Esophagus mucosa (tissue), 1 donor: ENCODE measurements at places on chromosomes 7 and 10. TPM values are rescaled to one million over a fixed set of nuclear protein-coding genes. Genes with fewer than 3 reads are reported as not detected.

- no peak for ATAC-seq
These were observed 212.7 kb downstream of the GRM8 start for GRCh38 chr7:127040042-127040441.

TMEM273 gene
- 3.8 TPM for total RNA-seq

DNA sequence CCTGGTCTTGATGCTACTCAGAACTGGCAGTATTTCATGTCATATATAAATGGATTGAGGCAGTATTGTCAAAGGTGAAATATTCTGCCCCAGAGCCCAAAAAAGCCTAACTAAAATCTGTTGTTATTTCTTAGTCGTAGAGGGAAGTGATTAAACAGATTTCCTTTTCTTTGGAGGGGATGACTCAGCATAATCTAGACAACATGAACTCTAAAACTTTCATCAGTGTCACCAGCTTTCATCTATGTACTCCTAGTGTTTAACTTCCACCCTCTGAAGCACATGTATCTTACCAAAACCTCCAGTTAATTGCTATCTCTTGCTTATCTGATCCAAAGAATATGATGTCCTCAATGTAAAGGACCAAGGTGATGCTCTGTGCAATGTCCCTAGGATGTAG, 97.1 kb upstream of the ARID5B start:
- ATAC-seq = no peak

DNA sequence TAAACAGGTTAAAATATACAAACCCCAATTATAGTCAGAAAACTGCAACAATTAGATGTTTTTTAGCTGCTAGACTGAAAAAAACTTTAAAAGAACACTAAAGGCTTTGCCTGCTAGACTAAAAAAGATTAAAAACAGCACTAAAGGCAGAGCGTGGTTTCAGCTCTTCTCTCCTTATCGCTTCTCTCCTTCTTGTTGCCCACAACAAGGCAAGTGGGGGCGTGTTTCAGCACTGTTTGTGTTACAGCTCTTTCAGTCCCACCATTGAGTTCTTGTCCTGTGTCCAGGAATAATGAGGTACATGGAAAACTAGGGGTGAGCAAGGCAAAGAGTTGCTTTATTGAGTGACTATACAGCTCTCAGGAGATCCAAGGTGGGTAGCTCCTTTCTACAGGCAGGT, 112.3 kb downstream of the HPSE2 start:
- no peak for ATAC-seq

CPXM2 gene
- total RNA-seq = 3.3 TPM

- ATAC-seq = no peak
These were observed 203.9 kb upstream of the GPR26 start for GRCh38 chr10:123462246-123462645.

DNA sequence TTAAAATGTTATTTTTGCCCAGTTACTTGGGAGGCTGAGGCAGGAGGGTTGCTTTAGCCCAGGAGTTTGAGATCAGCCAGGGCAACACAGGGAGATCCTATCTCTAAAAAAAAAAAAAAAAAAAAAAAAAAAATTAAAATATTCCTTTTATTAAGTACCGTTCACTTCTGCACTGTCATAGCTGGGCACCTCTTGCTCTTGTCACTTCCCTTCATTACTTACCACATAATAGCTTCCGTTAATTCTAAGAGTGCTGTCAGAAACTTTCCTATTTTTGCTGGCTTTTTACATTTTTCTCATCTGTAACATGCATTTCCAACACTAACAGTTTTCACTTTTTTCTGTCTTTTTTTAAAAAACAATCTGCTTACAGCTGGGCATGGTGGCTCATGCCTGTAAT, 132.9 kb downstream of the PIP4K2A start:
- ATAC-seq = no peak

PGAM2 gene
- total RNA-seq = 2.6 TPM

ABCB4 gene
- 0.20 TPM for total RNA-seq
